ENCODE measurements at places on chromosomes 11 and 22.

- no peak for DNase-seq
These were observed 4.7 kb downstream of the KCNJ4 start for GRCh38 chr22:38450234-38450797.

DNA sequence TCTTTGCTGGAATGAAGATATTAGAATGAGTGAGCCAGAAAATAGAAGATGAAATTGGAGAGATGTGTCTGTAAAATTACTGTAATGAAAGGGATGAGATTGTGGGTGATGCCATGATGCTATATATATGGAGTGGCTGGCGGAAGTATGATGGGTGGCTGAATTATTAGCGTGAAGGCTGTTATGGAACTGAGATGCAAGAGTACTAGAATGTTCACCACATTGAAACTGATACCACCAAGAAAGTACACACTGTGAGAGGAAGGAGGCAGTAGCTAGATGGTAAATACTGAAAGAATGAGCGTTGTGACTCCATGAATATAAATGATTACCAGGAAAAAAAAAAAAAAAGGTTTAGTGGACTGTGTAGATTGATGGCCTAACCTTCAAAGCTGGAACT is 411.9 kb downstream of the CNTN5 start:
- no peak for DNase-seq

DNA sequence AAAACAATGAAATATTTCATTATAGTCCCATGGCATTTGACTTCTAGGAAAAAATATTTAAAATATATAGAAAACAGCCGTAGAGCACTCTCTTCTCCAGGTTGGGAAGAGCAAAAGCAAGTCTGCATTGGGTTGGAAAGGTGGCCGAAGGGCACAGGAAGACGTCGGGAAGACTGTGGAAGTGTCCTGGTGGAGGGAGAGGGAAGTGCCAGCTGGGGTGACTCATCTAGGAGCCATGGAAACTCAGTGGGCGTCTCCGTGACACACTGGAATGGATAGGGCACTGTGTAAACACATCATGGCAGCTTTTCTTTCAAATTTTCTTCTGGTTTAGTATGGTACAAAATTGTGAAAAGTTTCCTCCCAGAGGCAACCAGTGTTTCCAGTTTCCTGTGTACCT is 12.7 kb downstream of the GTPBP1 start:
- DNase-seq, result no peak

DNA sequence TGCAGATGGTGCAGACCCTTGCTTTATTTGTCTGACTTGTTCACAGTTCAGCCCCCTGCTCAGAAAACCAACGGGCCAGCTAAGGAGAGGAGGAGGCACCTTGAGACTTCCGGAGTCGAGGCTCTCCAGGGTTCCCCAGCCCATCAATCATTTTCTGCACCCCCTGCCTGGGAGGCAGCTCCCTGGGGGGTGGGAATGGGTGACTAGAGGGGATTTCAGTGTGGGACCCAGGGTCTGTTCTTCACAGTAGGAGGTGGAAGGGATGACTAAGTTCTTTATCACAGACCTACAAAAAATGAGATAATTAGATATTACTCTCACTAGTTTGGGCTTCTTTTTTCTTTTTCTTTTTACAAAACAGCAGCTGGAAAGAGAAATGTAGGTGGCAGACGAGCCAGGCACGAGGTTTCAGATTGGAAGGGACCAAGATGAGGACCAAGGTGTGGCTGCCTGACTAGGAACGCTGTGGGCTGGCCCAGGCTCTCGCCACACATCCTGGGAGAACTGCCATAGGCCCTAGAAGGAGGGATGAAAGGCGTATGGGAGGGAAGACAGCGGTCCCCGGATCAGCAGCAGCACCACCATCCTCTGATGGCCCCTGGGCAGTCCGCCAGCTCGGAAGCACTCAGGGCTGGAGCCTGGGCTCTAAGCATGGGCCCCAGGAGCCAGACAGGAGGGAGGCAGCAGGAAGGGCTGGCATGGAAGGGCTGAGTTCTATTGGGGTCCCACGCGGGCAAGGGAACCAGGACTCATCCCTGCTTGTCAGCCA is 14.2 kb downstream of the TXN2 start:
- no peak for DNase-seq

DNA sequence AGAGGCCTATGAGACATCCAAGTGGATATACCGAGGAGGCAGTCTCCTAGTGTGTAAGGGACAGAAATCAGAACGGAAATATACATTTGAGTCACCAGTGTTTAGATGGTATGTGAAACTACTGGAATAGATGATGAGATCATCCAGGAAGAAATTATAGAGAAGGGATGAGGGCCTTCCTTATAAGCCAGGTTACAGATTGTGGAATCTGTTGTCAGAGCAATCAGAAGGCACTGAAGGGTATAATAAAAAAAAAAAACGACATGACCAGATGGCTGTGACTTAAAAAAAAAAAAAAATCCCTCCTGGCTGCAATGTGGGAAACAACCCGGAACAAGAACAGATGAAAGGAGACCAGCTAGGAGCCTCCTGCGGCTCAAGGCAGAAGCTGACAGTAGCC is 2.7 kb downstream of the MAJIN start:
- DNase-seq, result no peak

- peak; percentile 20 for DNase-seq
These were observed 9.8 kb downstream of the SLC22A6 start for GRCh38 chr11:62974848-62975522.

- DNase-seq, result peak; percentile 88
These were observed 49.3 kb upstream of the MPPED2 start for GRCh38 chr11:30635401-30635989.

GRCh38 chr11:126153972-126154371 is 57.5 kb downstream of the RPUSD4 start:
- peak; percentile 85 for DNase-seq

DNA sequence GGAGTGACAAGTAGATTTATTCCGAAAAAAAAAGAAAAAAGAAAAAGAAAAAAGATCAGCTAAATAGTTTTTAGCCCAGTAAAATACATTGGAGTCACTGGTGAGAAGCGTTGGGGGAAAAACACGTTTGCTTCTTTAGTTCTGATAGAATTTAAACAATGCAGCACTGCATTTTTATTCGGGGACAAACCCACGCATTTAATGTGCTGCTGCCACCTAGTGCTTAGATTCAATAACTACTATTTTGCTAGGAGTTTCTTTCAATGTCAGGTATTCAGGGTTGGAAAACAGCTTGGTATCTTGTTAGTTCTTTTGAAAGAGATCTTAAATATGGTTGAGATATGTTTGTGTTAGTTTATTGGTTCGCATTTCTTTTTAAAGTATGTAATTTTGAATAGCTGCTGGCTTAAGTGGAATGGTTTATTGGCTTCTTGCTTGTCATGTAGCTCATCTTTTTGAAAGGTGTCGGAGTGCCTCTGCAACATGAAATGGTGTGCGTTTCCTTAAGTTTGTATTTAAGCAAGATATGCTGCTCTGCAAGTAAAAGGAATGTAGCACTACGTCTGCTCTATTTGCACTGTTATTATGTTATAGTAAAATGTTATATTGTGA is 41.9 kb downstream of the SVIP start:
- peak; percentile 62 for DNase-seq

DNA sequence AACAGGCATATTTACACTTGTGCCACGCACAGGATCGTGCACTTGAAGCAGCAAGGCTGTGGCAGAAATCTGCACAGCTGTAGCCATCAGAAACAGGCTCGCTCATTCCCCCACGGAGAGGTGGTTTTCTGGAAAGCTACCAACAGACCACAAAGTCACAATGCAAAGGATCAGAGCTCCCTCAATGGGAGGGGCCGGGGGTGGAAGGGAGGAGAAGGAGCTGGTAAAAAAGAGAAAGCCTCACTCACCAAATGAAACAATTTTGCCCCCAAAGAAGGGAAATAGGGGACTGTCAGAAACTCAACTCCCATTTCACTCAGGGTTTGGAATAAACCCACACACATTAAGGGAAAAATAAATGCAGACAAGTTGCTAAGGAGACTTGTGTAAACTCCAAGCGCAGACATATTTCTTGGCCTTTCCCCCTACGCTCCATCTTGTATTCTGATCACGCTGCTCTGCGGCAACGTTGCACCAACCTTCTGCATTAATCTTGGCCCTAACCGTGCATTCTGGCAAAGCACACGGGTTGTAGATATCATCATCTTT is 43.2 kb upstream of the BLID start:
- no peak for DNase-seq

DNA sequence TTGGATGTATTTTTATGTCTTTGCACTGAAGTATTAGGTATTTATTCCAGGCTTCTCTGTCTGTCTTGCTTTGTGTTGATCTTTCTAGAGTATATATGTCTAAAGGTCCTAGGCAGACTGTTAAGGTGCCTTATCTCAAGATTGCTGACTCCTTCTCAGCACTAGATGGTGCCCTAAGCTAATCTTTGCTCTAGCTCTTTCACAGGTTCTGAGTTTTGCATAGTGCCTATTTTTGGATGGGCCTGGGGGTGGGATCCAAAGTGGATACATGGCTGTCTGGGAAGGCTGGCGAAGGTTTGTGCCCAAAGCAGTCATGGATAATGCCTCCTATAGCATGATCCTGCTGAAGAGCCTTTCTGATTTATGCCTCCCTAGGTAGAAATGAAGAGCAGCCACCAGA is 154.9 kb downstream of the TRPC6 start:
- no peak for DNase-seq

- DNase-seq, result no peak
These were observed 39.3 kb downstream of the DENND5A start for GRCh38 chr11:9225748-9226298.

DNA sequence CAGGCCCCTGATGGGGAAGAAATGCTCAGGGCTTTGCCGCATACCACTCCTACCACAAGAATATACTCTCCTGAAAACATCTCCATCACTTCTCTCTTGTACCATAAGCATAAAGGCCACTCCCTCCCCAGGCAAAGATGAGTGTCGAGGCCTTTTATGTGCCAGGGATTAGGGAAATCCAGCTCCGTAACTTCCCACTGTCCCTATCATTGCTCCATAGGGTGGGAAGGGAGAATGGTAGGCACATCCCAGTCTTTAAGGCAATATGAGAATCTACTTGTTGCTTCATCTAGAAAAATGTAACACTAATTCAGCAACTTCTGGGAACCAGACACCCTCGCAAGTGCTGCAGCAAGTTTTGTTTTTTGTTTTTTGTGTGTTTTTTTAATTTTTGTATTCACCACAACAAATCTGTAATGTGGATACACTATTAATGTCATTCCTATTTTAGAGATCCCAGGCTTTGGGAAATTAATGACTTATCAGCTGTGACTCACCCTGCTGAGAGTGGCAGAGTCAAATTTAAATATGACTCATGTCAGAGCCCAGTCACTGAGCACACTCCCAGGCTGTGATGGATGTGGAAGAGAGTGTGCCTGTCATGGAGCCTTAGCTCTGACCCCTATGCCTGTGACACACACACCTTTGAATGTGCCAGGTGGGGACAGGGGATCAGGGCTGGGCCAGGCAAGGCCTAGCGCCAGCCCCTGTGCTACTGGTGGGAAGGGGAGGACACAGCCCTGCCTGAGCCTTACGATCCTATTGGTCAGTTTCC is 23.4 kb downstream of the PANX1 start:
- no peak for DNase-seq

DNA sequence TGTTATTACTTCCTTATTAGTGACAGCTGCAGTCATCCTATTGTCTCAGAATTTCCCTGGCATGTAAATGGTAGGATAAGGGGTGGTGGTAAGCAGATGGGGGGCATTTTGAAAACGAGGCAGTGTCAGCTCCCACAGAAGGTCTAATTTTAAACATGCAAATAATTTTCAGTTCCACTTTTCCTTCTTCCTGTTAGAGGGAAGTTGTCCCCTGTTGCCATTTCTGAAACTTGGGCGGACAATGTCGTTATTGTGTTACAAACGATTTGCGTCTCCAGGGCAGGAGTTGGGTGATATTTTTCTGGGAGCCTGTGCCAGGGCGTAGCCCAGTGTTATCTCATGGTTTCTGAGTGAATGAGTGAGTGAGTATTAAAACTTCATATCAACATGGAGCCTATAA is 7.4 kb downstream of the PTPRJ start:
- DNase-seq, result no peak

GRCh38 chr22:22838148-22838786 is 49.3 kb upstream of the IGLL5 start:
- no peak for DNase-seq

- DNase-seq, result no peak
These were observed 125.7 kb upstream of the SNX19 start for GRCh38 chr11:131042041-131042390.

DNA sequence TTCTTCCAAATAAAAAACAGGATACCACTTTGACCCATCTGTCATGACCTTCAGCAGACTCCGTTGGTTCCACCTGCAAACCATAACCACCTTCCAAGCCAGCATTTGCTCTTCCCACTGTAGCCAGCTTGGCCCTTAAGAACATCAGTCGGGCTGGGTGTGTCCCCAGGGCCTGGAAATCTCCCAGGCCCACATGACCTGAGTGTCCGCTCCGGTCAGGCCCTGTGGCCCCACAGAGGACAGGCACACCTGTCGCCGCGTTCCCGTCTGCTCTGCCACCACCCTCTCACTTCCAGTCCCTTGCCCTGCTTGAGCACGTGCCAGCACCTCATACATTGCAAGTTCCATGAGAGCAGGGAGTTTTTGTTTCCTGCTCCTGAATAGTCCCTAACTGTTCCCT is 65.7 kb upstream of the PITPNB start:
- DNase-seq, result no peak

- peak; percentile 57 for DNase-seq
These were observed 17.1 kb upstream of the EFCAB6 start for GRCh38 chr22:43828998-43829782.

DNA sequence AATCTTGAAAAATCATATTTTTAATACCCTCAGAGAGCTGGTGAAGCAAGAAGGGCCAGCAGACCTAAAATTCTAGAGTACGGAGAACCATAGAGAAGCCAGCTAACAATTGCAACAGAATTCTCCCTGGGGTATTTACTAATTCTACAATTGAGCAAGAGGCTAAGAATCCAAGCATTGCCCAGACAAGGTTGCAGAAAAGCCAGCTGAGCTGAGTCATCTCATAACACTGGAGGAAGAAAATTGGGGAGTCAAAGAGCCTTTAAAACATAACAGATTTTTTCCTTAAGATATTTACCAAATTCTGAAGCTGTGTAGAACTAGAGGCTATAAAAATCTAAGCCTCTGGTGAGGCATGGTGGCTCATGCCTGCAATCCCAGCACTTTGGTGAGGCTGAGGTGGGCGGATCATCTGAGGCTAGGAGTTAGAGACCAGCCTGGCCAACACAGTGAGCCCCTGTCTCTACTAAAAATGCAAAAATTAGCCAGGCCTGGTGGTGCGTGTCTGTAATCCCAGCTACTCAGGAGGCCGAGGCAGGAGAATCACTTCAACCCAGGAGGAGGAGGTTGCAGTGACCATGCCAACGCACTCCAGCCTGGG is 13.6 kb upstream of the TMEM216 start:
- DNase-seq, result no peak

Data from retina (tissue), 1 donor.